ENCODE measurements at places on chromosomes 1 and 21. TPM values are rescaled to one million over a fixed set of nuclear protein-coding genes. Genes with fewer than 3 reads are reported as not detected.

MYCL gene
- 0.33 TPM for total RNA-seq

LCE2B gene
- total RNA-seq = not detected

KIAA1614 gene
- 8.8 TPM for total RNA-seq

SLC44A5 gene
- total RNA-seq = 2.2 TPM

ZDHHC18 gene
- total RNA-seq = 7.9 TPM

CITED4 gene
- 8.6 TPM for total RNA-seq

IL22RA1 gene
- not detected for total RNA-seq

TAF1A gene
- total RNA-seq = 11.3 TPM

CR2 gene
- not detected for total RNA-seq

RBM15 gene
- total RNA-seq = 28.2 TPM

KCTD3 gene
- total RNA-seq = 93.3 TPM

ATXN7L2 gene
- 1.3 TPM for total RNA-seq

CD1E gene
- not detected for total RNA-seq

NOS1AP gene
- total RNA-seq = not detected

TSPEAR gene
- total RNA-seq = not detected

CLEC20A gene
- not detected for total RNA-seq

KCNT2 gene
- 6.6 TPM for total RNA-seq

TSSK3 gene
- total RNA-seq = 0.13 TPM

SYT14 gene
- total RNA-seq = 9.1 TPM

TBX15 gene
- total RNA-seq = 2.9 TPM

WDR4 gene
- total RNA-seq = 18.4 TPM

THAP3 gene
- 24.6 TPM for total RNA-seq

CELA2A gene
- not detected for total RNA-seq

PLA2G2F gene
- not detected for total RNA-seq

TINAGL1 gene
- 442 TPM for total RNA-seq

PRELP gene
- total RNA-seq = 10.8 TPM

APOBEC4 gene
- total RNA-seq = not detected

OR2T2 gene
- total RNA-seq = not detected

KRTAP21-2 gene
- total RNA-seq = not detected

OR6K3 gene
- total RNA-seq = not detected

HRNR gene
- total RNA-seq = not detected

CRABP2 gene
- 13.8 TPM for total RNA-seq

FMO3 gene
- 0.43 TPM for total RNA-seq

SELP gene
- 0.13 TPM for total RNA-seq

SLC30A2 gene
- total RNA-seq = not detected

ERICH3 gene
- not detected for total RNA-seq

MACO1 gene
- total RNA-seq = 13.9 TPM

PTGS2 gene
- total RNA-seq = 59.8 TPM

LRP8 gene
- 9.1 TPM for total RNA-seq

FHAD1 gene
- 0.03 TPM for total RNA-seq

CCDC27 gene
- total RNA-seq = not detected

INSRR gene
- under 0.01 TPM for total RNA-seq

ASTN1 gene
- total RNA-seq = 0.03 TPM

ANXA9 gene
- total RNA-seq = not detected

PRDM16 gene
- 11.6 TPM for total RNA-seq

ZNF697 gene
- 14.5 TPM for total RNA-seq

LAPTM5 gene
- total RNA-seq = 0.26 TPM

PLA2G2D gene
- not detected for total RNA-seq

HES3 gene
- total RNA-seq = not detected

BSND gene
- total RNA-seq = not detected

RPS6KA1 gene
- total RNA-seq = 1.1 TPM

DENND2D gene
- 3.7 TPM for total RNA-seq

BLACAT1 gene
- total RNA-seq = 0.07 TPM

ANKRD34A gene
- 0.98 TPM for total RNA-seq

CYP4A11 gene
- not detected for total RNA-seq

All from smooth muscle cell of the pulmonary artery (primary cell).